ENCODE measurements at places on chromosomes 3 and 15.

DNA sequence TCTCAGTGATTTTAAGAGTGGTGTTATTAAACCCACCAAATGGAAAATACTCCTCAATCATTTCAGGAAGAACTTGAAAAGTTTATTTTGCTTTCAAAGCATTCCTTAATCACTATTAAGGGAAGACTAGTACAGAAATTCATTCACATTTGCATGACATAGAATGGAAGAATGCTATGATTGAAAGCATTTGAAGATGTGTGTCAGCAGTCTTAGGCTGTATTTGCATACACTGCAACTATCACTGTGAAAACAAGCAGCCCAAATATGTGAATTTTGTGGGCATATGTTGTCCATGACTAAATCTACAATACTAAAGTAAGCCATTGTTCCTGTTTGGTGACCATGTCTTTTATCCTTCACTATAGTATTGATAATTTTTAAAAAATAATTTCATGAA lies 95.8 kb downstream of the CNTN3 start:
- DNase-seq = no peak

- no peak for DNase-seq
These were observed 202.8 kb downstream of the RSRC1 start for GRCh38 chr3:158312560-158313141.

GRCh38 chr3:158005391-158006100 lies 100.7 kb downstream of the SHOX2 start:
- DNase-seq = no peak

GRCh38 chr15:69601711-69602504 lies 149.3 kb downstream of the RPLP1 start:
- DNase-seq = no peak

GRCh38 chr3:168998792-168999191 lies 664.7 kb downstream of the MECOM start:
- DNase-seq = no peak

DNA sequence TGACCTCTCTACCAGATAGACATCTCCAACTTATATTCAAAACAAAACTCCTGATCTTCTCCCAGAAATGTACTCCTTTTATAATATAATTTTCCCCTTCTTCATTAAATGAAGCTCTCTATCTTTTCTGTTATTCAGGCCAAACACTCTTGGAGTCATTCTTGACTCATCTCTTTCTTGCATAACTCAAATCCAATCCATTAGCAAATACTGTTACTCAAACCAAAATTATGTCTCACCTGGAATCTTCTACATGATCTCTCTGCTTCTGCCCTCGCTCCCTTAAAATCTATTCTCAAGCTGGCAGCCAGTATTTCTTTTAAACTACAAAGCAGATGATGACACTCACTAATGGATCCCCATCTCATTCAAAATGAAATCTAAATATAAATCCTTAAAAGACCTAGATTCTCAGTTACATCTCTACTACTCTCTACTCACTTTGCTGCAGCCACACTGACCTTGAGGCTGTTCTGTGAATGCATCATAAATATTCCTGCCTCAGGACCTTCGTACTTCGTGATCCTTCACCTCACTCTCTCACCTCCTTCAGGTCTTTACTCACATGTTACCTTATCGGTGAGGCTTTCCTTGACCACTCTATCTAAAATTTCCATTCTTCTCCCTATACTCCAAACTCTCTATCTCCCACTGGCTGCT lies 160.9 kb downstream of the TBC1D5 start:
- DNase-seq = no peak

GRCh38 chr3:175211466-175211865 lies 352.3 kb downstream of the NAALADL2 start:
- no peak for DNase-seq
